Activated gamma-delta T cell treated with Interleukin-2 at 50 U/mL for 16 hours (primary cell): ENCODE measurements at places on chromosomes 4 and X.
A peak's percentile ranks its signal among the peaks of the same experiment; 100 is the strongest.

GRCh38 chr4:849478-850175 is 23.7 kb upstream of the CPLX1 start:
- no peak for DNase-seq

GRCh38 chrX:136714626-136715599 is 65.8 kb downstream of the ARHGEF6 start:
- no peak for DNase-seq

- DNase-seq, result no peak
Measured at GRCh38 chr4:57764856-57765255, 654.7 kb upstream of the IGFBP7 start.

DNA sequence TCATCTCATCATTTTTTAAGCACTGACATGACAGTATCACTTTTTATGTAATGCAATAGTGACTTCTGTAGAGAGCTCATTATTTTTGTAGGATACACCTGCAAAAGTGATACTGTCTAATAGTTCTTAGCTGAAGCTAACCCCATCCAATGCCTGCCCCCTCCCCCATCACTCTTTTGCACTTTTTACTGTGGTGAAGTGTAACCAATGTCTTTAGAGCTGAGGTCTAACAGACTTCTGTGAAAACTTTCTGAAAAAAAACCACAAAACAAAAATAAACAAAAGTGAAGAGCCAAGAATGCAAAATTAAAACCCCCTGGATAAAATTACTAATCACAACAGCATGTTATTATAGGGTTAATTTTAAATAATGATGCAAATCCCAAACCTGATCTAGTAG is 301.1 kb downstream of the ANK2 start:
- no peak for DNase-seq

GRCh38 chr4:163332526-163333406 is at the start of gene NPY1R:
Gene NPY1R, minus strand, starts transcription at chr4:163332596. Its CDS starts 6,042 bp downstream, at chr4:163326554.
- DNase-seq, result no peak

GRCh38 chr4:30881985-30882384 is 161.8 kb downstream of the PCDH7 start:
- no peak for DNase-seq

DNA sequence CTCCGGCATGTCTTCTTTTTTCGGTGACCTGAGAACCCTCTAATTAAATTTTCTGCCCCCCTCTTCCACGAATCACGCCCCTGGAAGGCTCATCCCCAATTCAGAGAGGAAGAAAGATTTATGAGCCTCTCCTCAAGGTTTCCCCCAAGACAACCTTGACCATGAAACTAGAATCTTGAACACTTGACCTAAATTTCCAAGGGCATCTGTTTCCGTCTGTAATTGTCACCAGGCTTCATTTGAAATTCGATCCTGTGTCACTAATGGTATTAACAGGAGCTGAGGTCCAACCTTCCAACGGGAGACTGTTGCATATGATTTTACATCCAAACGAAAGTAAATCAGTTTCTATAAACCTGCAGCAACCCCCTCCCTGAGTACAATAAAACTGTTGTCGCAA is 139.9 kb upstream of the ZIC3 start:
- no peak for DNase-seq

GRCh38 chrX:2264179-2265030 is 236.4 kb downstream of the DHRSX start:
- no peak for DNase-seq

DNA sequence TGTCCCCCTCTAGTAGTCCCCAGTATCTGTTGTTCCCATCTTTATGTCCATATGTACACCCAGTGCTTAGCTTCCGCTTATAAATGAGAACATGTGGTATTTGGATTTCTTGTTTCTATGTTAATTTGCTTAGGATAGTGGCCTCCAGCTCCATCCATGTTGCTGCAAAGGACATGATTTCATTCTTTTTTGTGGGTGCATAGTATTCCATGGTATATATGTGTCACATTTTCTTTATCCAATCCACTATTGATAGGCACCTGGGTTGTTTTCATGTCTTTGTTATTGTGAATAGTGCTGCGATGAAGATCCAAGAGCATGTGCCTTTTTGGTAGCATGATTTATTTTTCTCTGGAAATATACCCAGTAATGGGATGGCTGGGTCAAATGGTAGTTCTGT is 6.3 kb downstream of the RAP1GDS1 start:
- DNase-seq, result no peak

DNA sequence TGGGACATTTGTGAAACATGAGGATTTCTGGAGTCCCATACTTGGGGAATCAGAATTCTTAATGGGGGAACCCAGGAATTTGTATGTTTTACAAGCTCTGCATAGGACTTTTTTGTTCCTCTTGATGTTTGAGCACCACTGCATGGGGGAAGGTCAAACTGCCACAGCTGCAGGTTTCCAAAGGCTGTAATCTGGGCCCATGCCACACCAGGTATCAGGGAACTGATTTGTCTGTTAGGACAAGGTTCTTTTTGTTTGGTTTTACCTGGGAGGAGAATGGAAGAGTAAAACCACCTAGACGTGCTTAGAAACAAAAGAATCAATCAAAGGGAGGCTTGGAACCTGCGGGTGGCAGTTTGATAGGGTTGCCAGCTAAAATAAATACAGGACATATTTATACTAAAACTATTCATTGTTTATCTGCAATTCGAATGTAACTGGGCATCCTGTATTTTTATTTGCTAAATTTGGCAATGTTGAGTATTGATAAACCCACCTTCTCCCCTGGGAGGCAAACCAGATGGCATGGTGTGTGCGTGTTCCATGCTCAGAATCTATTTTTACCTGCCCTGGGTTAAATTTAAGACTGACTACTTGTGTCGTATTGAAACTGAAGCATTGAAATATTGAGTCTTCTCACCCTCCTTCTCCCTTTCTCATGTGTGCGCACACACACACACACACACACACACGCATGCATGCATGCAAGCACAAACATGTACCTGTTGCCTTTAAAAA is 63.7 kb downstream of the TMEM164 start:
- no peak for DNase-seq

- no peak for DNase-seq
Measured at GRCh38 chrX:57134702-57135101, 2.5 kb downstream of the SPIN2A start.

DNA sequence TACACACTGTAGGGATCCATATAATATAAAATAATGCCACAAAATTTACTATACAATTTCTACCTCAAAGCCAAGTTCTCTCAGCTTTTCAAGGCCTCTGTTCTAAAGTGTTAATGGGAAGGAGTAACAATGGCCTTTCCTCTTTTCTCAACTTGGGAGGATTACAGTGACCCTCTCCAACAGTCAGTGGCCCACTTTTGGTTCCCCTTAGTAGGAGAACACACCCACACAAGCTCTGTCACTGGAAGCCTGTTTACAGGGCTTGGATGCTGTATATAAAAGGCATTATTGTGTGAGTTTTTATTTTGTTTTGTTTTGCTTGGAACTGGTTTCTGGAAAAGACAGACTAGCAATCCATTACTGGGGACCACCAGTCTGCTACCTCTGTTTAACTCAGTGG is 1.8 kb downstream of the ARHGEF6 start:
- no peak for DNase-seq

- no peak for DNase-seq
Measured at GRCh38 chr4:1664141-1664540, 20.0 kb downstream of the FAM53A start.

DNA sequence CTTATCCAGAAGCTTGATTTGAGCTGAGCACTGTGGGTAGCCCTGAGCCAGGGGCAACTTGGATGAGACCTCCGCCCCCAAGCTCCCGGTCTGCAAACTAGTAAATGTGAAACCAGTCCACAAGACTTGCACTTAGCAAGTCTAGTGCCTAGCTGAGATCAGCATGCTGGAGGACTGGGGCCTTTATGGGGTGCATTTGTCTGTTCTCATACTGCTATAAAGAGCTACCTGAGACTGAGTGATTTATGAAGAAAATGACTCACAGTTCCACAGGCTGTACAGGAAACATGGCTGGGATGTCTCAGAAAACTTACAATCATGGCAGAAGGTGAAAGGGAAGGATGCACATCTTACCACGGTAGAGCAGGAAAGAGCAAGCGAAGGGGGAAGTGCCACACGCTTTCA is 42.1 kb upstream of the HOPX start:
- no peak for DNase-seq

- no peak for DNase-seq
Measured at GRCh38 chrX:121179972-121180371, 132.6 kb downstream of the GLUD2 start.

DNA sequence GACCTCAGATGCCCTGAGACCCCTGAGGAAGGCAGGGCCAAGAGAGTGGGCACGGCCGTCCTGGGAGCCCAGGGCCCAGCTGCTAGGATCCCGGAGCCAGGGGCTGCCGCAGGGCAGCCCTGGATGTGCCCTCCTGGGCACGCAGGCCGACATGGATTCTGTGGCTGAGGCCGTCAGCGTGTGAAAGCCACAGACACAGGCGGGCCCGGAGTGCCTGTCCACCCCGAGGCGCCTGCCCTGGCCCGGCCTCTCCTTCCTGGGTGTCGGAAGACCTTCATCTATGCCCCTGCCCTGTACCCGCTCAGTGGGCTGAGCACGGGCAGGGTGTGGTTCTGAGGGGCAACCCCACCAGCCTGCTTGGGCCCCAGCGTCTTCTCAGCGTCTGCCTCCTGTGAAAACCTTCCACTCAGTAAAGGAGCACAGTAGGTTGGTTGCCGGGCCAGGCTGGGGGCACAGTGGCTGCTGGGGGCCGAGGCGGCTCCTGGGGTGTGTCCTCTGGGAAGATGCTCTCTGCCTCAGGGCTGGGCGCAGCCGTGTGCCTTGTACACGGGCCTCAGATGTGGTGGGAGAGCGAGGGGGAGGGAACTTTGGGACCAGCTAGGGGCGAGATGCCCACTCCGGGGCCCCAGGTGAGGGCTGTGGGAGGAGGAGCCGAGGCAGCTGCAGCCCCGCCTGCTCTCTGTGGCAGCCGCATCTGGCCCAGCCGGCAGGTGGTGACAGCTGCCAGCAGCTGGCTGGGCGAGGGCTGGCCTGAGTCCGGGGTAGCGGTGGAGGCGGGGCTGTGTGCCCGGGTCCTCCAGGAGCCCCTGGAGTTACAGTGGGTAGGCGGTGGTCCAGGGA is 20.8 kb downstream of the FGFRL1 start:
- no peak for DNase-seq

DNA sequence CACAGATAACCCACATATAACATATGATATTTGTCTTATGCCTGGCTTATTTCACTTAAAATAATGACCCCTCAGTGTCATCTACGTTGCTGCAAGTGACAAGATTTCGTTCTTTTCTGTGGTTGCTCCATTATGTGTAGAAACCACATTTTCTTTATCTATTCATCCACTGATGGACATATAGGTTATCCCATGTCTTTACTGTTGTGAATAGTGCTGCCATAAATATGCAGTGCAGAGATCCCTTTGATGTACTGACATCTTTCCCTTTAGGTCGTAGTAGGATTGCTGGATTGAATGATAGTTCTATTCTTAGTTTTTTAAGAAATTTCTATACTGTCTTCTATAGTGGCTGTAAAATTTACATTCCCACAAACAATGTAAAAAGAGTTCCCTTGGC is 135.8 kb downstream of the TET2 start:
- DNase-seq, result no peak

DNA sequence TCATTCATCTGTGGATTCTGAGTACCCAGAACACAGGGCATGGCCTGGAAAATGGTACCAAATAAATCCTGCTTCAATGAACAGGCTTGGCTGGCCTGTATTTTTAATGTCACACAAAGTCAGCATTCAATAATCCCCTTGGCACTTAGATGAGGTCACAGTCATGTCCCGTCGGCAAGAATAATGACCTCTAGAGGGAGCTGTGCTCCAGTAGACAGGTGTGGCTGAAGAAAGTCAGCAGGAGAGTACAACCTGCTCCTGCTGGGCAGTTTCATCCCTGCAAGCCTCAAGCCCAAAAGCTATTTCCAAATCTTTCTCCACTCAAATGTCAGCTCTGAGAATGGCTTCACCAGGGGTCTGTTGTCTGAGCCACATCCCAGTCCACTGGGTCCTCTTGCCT is 404.0 kb upstream of the F9 start:
- DNase-seq, result no peak

DNA sequence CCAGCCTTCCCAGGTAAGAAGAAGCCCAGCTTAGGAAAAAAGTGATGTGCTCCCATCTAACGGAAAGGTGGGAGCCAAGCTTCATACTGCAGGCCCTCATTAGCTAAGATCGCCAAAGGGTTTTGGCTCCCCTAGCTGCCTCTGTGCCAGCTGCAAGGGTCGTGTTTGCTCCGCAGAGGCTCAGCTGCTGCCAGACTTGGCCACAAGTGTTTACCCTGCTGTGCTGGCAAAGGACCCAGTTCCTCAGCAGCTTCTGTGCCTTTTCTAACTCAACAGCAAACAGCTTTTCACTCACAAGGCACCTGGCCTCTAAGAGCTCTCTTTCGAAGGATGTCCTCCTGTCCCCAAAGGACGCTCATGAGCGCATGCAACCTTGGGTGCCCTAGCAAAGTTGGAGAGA is 12.2 kb upstream of the VMA21 start:
- no peak for DNase-seq

DNA sequence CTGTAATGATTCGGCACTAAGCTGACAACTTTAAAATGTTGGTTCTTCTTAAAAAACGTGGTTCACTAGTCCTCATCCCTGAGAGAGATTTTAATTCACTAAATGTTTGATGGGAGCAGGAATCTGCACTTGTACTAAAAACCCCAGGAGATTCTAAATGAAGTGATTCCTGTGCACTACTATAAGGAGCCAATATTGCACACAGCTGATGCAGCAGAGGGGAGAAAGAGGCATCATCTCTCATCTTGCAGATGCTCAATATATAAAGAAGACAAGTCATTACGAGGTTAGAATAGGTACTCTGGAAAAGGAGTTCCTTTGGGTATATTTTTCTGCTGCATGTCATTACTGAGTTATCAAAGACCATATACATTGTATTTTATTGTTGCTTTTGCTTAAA is 207.6 kb upstream of the RASGEF1B start:
- no peak for DNase-seq

- peak; percentile 6 for DNase-seq
Measured at GRCh38 chr4:52659722-52660261, 691 bp upstream of the USP46 start.

GRCh38 chr4:98779088-98779487 is 120.7 kb upstream of the TSPAN5 start:
- no peak for DNase-seq

GRCh38 chrX:68762766-68763165 is 66.1 kb upstream of the EFNB1 start:
- DNase-seq, result no peak

DNA sequence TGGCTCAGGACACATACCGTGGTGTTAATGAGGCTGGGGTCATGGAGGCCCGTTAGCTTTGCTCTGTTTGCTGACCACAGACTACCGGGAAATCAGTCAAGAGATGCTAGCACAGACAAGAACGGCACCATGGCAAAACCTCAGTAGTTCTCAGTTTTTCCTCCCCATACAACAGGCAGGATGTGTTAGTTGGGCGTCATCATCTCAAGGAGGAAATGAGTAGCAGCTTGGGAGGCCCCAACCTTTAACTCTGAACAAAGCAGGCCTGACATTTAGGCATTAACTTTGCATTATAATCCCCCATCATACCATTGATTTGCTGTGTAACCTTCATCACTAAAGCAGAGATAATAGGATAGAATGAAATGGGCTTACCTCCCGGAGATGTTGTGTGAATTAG is 714.2 kb downstream of the RPA4 start:
- DNase-seq, result no peak

- DNase-seq, result no peak
Measured at GRCh38 chr4:10622728-10623127, 61.8 kb downstream of the CLNK start.
